ENCODE measurements at places on chromosomes 13 and 19.

DNA sequence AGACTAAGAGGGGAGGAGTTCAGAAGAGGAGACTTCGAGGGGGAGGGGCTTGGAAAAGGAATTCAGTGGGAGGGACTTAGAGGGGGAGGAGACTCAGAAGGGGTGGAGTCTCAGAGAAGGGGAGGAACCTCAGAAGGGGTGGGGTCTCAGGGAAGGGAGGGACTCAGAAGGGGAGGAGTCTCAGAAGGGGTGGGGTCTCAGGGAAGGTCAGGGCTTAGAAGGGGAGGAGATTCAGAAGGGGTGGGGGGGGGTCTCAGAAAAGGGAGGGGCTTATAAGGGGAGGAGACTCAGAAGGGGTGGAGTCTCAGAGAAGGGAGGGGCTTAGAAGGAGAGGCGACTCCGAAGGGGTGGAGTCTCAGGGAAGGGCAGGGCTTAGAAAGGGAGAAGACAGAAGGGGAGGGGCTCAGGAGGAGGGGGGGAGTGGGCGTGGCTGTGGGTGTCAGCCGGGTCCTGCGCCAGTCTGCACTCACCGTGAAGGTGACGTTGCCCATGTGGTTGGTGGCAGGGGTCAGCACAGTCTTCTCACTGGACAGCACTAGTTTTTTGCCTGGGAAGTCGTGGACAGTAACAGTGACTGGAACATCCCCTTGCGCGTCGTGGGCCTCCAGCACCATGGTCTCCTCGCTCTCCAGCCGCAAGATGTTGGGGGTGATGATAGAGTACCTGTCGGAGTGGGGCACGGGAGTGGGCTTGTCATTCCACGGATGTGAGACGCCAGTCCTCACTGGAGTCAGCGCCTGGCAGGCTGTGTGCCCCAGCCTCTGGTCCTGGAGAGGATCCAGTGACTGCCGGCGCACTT is 1.5 kb downstream of the C3 start:
- no peak for DNase-seq

DNA sequence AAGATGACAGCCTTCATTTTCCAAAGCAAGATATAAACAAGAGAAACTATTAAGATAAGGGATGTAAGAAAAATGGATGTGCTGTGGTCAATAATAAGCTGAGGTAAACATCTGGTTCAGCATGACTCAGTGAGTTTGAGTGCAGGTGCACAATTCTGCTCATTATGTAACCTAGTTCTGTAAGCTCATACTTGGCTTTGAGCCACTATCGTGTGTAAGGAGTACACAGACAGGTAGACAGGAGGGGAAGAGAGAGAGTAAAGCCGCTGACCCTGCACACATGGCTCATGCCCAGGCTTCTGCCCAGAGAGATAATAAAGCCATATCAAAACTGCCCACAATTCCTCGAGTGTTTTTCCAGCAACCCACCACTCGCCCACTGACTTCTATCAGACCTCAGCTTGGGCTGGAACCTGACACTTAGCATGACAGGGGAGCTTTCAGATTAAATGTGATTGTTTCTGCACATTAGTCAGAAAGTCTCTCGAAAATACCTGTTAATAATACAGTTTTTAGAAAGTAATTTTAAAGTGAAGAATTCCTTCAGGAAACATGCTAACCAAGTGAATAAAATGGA is 51.7 kb downstream of the ZNF91 start:
- no peak for DNase-seq

DNA sequence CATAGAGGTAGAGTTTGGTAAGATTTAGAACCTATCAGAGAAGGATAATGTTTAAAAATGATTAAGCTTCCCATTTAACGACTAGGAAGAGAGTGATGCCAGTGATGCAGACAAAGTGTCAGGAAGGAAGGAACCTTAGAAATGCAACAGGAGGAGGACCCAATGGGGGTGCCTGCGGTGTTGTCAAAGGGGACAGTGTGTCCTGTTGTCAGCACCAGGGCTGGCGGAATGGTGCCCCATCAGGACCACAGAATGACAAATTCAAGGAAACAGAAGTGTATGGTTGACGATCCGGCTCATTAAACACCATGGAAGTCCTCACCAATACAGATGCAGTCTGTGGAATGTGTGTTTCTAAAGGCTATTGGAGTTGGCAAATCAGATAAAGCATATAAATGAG is 19.3 kb downstream of the ATP12A start:
- no peak for DNase-seq

DNA sequence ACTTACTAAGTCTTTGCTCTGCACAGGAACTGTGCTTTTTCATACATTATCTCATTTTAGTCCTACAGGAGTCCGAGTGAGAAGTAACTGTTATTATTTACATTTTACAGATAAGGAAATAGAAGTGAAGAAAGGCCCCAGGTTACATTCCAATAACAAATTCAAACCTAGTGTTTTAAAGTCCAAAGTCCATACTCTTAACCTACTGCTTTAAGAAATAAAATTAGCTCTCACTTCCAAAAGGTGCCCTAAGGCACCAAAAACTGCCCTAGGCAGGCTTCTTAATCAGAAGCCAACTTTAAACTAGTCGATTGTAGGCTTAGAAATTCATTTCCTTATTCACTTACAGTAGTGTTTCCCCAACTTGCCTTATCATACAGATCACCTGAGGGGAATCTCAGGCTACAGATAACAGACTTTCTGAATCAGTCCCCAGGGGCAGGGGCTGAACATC is 555.9 kb downstream of the DIAPH3 start:
- DNase-seq: no peak

Measured in stimulated activated CD4-positive, alpha-beta T cell treated with anti-CD3 and anti-CD28 coated beads, TNF-alpha, amount 100 ng/mL, for 1 hour (primary cell).